ENCODE measurements at places on chromosomes 3 and 15. TPM values are rescaled to one million over a fixed set of nuclear protein-coding genes. Genes with fewer than 3 reads are reported as not detected.

LXN gene
- total RNA-seq: 93.8 TPM

AGBL1 gene
- not detected for total RNA-seq

CHL1 gene
- total RNA-seq: 0.09 TPM

ZIC4 gene
- not detected for total RNA-seq

SPINK8 gene
- not detected for total RNA-seq

PLA2G4E gene
- total RNA-seq: not detected

VIPR1 gene
- 0.23 TPM for total RNA-seq

TM6SF1 gene
- total RNA-seq: 34.7 TPM

FMN1 gene
- total RNA-seq: 0.09 TPM
